Stimulated activated CD4-positive, alpha-beta T cell treated with anti-CD3 and anti-CD28 coated beads, Interleukin-4, amount 100 ng/mL, for 24 hours (primary cell): ENCODE measurements at places on chromosomes 11 and 22.

DNA sequence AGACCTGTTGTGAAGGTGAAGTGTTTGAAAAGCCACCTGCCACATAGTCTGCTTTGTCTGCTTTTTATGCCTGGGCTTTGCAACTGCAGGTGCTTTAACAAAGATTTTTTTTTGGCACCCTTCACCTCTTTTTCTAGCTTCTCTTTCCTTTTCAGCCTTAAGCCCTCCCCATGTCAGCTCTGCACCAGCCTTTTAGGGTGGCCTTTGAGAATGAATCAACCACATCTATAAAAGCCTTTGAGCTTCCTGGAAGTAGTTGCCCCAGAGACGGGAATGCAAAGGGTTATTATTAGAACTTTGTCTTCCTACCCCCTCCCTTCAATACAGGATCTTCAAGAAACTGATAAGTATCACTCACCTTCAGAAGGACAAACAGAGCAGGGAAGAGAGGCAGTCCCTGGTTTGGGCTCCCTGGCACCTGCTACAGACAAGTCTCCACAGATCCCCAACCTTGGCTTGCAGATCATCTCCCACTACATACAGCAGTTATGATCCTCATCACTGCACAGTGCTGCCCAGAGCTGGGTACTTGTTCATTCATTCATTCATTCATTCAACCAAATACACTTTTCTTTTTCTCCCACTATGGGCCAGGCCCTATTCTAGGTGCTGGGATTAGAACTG lies 8.0 kb downstream of the PVALB start:
- DNase-seq = no peak

DNA sequence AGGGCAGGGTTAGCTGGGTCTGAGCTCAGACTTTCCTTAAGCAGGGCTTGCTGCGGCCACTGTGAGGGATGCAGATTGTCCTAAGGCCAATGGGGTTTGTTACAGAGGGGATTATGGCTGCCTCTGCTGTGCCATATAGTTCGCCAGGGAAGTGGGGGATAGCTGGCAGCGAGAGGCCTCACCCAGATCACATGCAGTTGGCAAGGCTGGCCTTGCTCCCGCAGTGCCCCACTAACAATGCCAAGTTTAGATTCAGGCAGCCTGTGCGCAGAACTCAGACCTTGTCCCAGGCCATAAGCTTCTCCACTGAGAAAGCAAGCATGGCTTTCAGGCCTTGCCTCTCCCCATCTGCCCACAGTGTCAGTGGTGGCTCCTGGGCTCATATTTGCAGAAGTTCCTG lies 4.7 kb upstream of the APOL2 start:
- no peak for DNase-seq

GRCh38 chr22:25122136-25122764 lies 77.4 kb upstream of the CRYBB3 start:
- no peak for DNase-seq

DNA sequence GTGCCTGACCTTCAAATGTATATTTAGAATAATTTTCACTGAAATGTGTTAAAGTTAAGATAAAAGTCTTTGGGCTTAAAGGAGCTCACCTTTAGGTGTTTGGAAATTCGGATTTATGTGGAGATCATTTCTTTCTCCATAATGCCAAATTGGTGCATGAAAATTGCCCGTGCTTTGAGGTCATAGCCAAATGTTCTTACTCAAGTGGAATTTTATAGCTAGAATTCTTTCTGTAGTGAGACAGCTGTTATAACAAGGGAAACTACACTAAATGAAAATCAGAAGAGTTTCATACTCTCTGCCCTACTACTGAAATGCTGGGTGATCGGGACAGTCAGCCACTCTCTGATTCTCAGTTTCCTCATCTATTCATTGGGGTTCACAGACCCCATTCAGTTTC lies 89.5 kb upstream of the DBX1 start:
- DNase-seq = no peak

DNA sequence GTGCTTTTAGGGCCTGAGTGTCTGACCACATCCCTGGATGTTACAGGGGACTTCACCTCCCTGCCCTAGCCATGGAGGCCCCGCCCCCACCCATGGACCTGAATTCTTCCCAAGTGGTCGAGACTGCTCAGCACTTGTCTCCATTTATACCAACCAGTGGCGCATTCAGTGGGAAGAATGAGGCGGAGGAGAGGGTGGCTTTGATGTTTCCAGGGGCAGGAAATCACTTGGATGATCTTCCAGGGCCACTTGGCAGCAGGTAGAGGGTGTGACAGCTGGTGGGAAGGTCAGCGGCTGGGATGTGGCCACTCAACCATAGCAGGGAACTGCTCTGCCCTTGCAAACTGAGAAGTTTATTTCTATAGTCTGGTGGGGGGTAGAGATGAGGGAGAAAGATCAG lies 155.1 kb upstream of the BLID start:
- DNase-seq = no peak

DNA sequence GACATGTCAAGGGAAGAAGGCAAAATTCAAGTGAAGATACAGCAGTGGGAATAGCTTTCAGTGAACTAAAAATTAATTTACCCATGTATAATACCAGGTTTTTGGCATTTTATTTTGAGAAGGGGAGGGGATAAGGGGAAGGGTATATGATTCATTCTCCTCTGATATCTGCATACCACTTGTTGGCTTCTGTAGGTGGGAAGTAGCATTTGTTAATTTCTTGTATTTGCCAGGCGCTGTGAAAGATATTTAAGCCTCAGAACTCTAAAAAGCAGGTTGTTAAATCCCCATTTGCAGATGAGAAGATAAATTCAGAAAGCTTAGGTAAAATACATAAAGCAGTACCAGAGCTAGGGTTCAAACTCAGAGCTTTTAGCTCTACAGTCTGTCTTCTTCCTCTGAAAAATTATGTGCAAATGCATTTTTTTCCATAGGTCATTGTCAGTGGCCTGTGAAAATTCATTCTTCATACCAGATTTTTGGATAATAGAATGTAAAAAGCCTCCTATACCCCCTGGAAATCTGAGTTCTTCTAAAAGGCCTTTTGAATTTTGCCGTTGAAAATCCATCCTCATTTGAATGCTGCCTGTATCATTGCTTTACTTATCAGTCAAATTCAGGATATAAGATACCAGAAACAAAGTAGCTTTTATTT lies 221.3 kb downstream of the DDX10 start:
- DNase-seq = no peak

GRCh38 chr11:6654281-6655019 lies 1.2 kb downstream of the DCHS1 start:
- no peak for DNase-seq

DNA sequence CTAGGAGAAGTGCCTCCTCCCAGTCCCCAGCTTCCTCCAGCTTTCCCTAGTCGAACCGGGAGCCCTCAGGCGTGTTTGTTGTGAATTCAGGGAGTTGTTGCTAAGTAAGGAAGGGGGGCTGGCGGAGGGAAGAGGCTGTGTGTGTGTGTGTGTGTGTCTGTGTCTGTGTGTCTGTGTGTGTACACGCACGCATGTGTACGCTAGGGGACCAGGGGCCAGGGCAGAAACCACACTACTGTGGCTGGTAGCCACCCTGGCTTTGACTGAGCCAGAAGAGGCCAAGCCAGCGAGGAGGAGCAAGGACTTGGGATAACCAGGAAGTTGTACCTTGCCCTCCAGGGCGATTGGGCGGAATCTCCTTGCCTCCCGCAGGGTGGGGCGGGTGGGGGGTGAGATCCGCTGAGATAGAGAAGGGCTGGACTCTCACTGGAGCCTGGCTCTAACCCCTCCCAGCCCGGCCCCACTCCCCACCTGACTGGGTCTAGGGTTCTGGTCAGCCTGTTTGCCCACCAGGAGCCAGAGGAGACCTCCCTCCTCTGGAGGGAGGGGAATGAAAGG lies 7.5 kb downstream of the BCL9L start:
- DNase-seq = no peak

DNA sequence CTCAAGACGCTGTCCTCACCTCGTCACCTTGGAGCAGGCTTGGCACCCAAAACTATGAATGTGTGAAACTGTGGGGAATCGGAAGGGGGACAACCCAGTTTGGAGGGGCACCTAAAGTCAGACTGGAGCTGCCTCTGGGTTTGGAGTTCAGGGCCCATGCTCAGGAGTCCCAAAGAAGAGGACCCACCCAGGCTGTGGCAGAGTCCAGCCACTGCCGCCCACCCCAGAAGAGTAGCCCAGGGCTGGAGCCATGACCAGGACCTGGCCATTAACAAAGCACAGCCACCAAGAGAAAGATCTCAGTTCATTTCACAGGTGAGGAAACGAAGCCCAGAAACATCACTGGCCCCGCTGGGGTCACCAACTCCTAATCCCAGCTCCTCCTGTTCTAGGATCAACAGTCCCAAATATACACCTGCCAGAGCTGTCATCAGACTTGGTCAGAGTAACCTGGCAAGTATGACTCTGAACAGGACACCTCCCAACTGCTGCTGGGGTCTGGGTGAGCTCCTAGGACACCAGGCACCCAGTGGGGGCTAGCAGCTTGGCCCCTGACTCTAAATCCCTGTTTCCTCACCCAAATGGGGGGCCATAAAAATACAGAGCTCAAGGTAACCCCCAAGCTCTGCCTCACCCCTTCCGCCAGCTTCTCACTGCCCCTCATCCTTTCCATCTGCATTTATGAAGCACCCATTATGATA lies 2.7 kb downstream of the RAB3IL1 start:
- no peak for DNase-seq
